SW 1271 (cell line): ENCODE measurements at places on chromosomes 4 and X.
A peak's percentile ranks its signal among the peaks of the same experiment; 100 is the strongest.

GRCh38 chr4:97645071-97645821 lies 498.0 kb downstream of the STPG2 start:
- DNase-seq: no peak

DNA sequence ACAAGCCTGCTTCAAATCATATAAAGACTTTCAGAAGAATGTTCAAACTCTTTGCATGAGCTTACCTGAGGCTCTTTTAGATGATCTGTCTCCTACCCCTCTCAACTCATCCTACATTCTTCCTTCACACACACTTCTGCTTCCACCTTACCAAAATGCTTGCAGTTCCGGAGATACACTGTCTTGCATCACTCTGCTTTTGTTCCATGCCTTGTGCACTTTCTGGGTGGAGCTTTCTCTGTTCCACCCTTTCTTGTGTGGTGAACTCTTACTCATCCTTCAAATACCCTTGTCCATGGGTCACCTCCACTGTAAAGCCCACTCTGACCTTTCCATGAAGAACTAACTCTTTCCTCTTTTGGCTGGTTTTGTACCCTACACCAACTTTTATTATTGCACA lies 18.4 kb upstream of the MGST2 start:
- no peak for DNase-seq

DNA sequence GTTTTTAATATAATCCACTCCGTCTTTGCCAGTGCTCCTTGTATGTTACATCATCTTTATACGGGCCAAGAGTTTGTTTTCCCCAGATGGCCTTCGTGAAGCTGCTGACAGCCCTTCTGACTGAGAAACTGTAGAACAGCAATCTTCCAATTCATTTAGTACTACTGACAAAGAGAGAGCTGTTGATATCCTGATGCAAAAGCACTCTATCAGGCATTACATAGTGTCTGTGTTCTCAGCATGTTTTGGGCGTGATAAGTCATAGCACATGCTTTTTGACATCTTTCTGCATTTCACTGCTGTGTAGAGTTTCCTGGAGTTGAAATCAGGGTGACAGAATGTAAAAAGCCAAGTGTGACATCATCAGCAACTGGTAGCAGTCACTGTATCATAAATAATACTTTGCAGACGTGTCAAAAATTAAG lies 746.3 kb upstream of the FAM241A start:
- no peak for DNase-seq

- no peak for DNase-seq
Observed at GRCh38 chr4:82358847-82359246, 14.9 kb downstream of the HNRNPD start.

GRCh38 chrX:132119821-132120515 lies 7.9 kb downstream of the FRMD7 start:
- no peak for DNase-seq

DNA sequence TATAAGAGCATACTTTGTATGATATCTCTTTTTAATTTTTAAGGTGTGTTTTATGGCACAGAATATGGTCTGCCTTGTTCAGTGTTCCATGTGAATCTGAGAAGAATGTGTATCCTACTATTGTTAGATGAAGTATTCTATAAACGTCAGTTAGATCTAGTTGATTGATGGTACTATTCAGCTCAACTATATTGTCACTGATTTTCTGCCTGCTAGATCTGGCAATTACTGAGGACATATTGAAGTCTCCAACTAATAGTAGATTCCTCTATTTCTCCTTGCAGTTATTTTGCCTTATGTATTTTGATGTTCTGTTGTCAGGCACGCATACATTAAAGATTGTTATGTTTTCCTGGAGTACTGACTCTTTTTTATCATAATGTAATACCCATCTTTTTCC lies 39.8 kb downstream of the AWAT2 start:
- DNase-seq: no peak

DNA sequence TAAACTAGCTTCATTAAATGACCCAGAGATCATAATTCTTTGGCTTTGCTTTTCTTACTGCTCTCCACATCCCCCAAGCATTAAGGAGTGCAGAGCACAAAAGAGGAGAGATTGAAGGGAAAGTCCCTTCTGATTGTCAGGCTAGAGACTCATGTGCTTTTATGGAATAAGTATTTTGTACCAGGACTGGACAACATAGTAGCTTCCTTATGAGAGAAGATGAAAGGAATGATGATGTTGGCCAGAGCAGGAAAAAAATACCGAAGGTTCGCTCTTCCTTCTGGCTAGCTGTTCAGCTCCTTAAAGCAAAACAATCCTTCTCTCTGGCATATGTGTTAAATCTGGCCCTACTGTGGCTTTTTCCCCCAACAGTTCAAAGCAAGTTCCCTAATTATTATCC lies 53.1 kb downstream of the HOPX start:
- DNase-seq: no peak

DNA sequence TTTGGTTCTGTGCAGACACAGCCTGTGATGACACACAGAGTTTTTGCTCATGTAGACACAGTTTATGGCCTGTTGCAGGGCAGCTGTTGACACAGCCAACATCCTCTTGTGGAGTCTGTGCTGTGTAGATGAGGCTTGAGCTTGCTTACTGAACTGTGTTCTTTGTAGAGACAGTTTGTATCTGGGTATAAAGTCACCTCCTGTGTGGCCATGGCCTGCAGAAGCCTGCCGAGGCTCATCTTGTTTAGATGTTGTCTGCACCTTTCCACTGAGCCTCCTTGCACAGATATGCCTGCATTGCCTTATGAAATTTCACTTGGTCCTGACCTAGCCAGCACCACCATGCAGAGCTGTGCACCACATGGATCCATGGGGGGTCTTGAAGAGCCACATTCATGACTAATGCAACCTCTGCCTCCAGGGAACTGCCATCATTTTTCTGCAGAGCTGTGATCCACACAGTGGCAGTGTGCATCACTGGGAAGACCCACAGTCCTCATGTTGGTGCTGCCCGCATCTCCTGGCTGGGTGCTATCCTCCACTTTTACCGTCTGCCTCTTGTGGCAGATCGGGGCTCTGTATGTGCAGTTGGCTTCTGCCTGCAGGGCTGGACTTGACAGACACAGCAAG lies 198.0 kb upstream of the MAMLD1 start:
- DNase-seq: no peak

GRCh38 chrX:150548684-150549083 lies 19.7 kb upstream of the MTM1 start:
- DNase-seq: no peak

- DNase-seq: no peak
Observed at GRCh38 chr4:27759611-27760575, 899.3 kb downstream of the STIM2 start.

DNA sequence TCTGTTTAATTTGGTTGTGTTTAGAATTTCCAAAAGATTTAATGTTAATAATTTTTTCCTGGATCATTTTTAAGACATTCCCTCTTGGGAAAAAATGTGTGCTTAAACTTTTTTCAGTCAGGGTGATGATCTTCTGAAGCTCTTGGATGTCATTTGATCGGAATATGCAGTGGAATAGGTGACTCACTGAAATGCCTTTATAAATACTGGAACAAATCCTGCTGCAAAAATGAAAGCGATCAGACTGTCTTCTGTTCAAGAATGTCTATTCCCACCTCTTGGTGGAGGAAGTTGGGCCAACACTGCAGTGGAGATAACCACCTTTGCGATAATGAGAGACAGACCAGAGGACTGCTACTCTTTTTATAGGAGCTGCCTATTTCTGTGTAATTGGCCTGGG lies 46.7 kb downstream of the LARP1B start:
- DNase-seq: no peak

DNA sequence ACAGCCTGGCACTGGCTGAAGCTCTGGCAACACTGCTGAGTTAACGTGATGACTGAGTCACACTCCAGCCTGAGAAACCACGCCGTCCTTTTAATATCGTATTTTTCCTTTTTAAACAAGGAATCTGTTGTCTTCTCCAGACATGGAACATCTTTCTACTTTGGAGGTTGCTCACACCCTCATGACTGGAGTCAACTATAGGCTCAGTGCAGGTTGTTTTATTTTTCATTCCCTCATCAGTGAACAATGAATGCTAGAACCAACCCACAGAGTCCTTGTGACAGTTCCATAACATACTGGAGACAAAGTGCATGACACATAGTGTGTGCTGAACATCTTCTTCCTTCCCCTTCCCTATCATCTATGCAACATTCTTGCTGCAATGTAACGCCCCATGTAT lies 76.8 kb upstream of the CPEB2 start:
- DNase-seq: no peak

GRCh38 chr4:6573551-6573950 lies 1.4 kb upstream of the MAN2B2 start:
- no peak for DNase-seq

- DNase-seq: no peak
Observed at GRCh38 chr4:54187148-54187547, 41.9 kb upstream of the PDGFRA start.

GRCh38 chr4:56048702-56049431 lies 100.1 kb downstream of the CEP135 start:
- DNase-seq: peak; percentile 24

- DNase-seq: no peak
Observed at GRCh38 chr4:41540687-41541086, 2.7 kb downstream of the LIMCH1 start.

GRCh38 chr4:76342803-76343202 lies 36.3 kb downstream of the STBD1 start:
- no peak for DNase-seq

- DNase-seq: no peak
Observed at GRCh38 chr4:26978387-26979053, 117.9 kb downstream of the STIM2 start.

DNA sequence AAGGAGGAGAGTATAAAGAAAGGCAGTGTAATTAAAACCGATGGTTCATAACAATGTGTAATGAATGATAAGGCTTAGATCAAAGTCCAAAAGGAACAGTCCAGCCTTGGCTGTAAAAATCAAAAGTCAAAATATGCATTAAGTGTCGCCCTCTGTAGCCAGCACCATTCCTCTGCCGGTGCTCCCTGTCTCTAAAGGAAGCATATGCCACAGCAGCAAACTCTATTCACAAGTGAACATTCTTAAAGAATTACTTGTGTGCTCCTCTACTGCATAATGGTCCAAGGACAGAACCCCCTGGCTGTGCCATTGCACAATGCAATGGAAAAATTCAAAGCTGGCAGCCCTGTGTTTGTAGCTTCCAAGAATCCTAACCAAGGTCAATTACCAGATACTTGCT lies 16.3 kb upstream of the MBNL3 start:
- no peak for DNase-seq

GRCh38 chrX:108312957-108313356 lies 125.3 kb downstream of the COL4A6 start:
- peak; percentile 6 for DNase-seq

GRCh38 chr4:40316333-40316781 lies 18.8 kb upstream of the CHRNA9 start:
- DNase-seq: no peak
